ENCODE measurements at places on chromosomes 6 and 20.

DNA sequence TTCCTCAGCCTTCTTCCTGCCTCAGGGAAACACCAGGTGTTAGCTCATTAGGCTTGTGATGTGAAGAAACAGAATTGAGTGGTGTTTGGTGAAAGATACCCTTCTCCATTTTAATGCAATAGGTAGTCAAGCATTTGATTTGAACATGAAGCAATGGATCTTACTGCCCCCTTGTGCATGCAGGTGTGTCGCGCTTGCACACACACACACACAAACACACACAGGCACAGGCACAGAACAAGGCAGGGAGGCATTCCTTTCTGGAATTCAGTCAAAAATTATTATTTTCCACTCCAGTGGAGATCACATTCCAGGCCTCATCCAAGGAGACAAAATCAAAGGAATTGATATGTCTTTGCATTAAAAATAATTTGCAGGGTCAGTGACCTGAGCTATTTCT lies 667.0 kb upstream of the MARCKS start:
- DNase-seq: peak; percentile 24

DNA sequence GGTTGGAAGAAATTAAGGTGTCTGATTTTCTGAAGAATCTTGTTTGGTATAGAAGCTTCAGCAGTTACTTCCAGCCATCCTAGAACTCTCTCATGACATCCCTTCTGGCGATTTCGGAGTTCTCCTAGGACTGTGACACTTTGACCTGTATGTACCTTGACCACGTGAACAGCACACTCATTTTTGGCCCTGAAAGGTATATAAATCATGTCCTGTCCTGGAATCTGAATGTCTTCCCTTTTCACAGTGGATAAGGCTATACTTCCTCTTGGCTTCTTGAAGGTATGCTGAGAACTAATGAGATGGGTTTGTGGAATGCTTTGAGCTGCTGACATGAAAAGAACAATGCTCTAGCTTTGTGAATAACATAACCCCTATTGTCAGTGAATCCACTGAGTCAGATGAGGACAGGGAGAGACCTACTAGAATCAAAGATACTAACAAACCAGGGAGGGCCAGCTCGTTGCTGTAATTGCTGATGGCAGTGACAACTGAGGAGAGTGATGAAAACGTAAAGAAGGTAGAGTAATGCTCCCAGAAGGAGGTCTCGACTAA lies 6.0 kb upstream of the ZDHHC14 start:
- DNase-seq: no peak

- DNase-seq: no peak
Measured at GRCh38 chr6:170253226-170253909, 37.5 kb downstream of the DLL1 start.

GRCh38 chr20:40865095-40865494 lies 163.5 kb upstream of the TOP1 start:
- peak; percentile 66 for DNase-seq

- DNase-seq: no peak
Measured at GRCh38 chr6:133899556-133899955, 10.6 kb downstream of the TCF21 start.

- peak; percentile 62 for DNase-seq
Measured at GRCh38 chr20:57711311-57711712, 1.5 kb upstream of the PMEPA1 start.

GRCh38 chr6:143953922-143954321 lies 54.1 kb downstream of the PLAGL1 start:
- DNase-seq: no peak

All from RPMI7951 (cell line).